Tibial artery (tissue), 4 donors: ENCODE measurements at places on chromosomes 4 and X.
A peak's percentile ranks its signal among the peaks of the same experiment; 100 is the strongest.

- H3K36me3 ChIP-seq = no peaks in the 10 kb centered on the region
- no peak for DNase-seq
- H3K27me3 ChIP-seq = peaks cover 57% of the 10 kb centered on the region
- H3K4me3 ChIP-seq = no peak overlapping the region
- H3K4me1 ChIP-seq = peaks cover 24% of the 10 kb centered on the region
- no peak overlapping the region for H3K27ac ChIP-seq
Measured at GRCh38 chr4:6200922-6201362, 593 bp upstream of the JAKMIP1 start.

- DNase-seq = no peak
- H3K27ac ChIP-seq = no peak overlapping the region
- H3K27me3 ChIP-seq = no peaks in the 10 kb centered on the region
- no peaks in the 10 kb centered on the region for H3K36me3 ChIP-seq
Measured at GRCh38 chrX:41759817-41760216, 35.8 kb downstream of the GPR82 start.

GRCh38 chr4:80243274-80244018, 23.0 kb upstream of the FGF5 start:
- no peak for DNase-seq
- no peaks in the 10 kb centered on the region for H3K4me1 ChIP-seq
- no peak overlapping the region for H3K4me3 ChIP-seq

DNA sequence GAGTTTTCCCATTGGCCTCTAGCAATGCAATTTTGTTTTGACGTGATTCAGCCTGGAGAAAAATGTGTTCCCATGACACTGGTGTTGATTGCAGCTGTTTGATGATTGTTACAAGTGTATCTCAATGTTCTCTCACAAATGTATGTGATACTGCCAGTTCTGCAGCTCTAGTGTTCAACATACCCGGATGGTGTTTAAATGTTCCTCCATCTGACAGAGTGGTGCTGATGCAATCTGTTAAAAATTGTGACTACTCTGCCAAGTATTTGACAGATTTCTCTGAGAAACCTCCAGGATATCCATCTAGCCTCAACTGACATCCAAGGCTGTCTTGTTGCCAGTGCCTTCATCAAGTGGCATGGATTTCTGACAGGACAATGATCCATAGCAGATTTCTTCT, 657.2 kb upstream of the DIAPH2 start:
- H3K4me1 ChIP-seq = no peaks in the 10 kb centered on the region
- H3K36me3 ChIP-seq = no peaks in the 10 kb centered on the region
- DNase-seq = peak; percentile 17
- no peak overlapping the region for H3K4me3 ChIP-seq

GRCh38 chr4:75995727-75996126, 5.0 kb upstream of the SDAD1 start:
- no peaks in the 10 kb centered on the region for H3K36me3 ChIP-seq
- no peaks in the 10 kb centered on the region for H3K27me3 ChIP-seq
- no peak overlapping the region for H3K27ac ChIP-seq

DNA sequence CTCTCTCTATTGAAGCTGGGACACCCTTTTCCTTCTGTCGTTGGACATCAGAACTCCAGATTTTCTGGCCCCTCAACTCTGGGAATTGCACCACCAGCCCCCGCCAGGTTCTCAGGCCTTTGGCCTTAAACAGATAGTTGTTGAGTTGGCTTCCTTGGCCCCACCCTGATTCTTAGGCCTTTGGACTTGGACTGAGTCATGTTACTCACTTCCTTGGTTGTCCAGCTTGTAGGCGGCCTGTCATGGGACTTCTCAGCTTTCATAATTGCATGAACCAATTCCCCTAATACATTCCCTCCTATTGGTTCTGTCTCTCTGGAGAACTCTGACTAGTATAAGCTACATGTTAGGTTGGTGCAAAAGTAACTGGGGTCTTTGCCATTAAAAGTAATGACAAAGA, 195.7 kb downstream of the GPAT3 start:
- no peak overlapping the region for H3K4me3 ChIP-seq
- H3K27me3 ChIP-seq = no peaks in the 10 kb centered on the region
- no peak overlapping the region for H3K27ac ChIP-seq
- H3K36me3 ChIP-seq = no peaks in the 10 kb centered on the region
- no peaks in the 10 kb centered on the region for H3K4me1 ChIP-seq

DNA sequence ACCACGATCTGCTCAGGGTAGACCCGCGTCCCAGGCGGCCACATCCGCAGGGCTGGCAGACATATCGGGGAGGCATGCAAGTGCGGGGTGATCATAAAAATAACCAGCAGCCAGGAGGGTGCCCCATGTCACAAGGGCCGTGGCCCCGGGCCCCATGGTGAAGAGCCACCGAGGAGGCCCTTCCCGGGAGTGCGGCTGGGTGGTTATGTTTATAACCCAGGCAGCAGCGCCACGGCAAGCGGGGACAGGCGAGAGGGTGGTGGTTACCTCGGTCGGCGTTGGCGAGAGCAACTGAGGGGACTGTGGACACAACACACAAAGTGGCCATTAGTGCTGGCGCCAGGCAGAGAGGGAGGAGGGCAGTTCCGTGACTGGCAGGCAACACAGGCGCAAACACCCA, 92.7 kb upstream of the AFAP1 start:
- no peak for DNase-seq
- no peaks in the 10 kb centered on the region for H3K27me3 ChIP-seq
- H3K27ac ChIP-seq = no peak overlapping the region

DNA sequence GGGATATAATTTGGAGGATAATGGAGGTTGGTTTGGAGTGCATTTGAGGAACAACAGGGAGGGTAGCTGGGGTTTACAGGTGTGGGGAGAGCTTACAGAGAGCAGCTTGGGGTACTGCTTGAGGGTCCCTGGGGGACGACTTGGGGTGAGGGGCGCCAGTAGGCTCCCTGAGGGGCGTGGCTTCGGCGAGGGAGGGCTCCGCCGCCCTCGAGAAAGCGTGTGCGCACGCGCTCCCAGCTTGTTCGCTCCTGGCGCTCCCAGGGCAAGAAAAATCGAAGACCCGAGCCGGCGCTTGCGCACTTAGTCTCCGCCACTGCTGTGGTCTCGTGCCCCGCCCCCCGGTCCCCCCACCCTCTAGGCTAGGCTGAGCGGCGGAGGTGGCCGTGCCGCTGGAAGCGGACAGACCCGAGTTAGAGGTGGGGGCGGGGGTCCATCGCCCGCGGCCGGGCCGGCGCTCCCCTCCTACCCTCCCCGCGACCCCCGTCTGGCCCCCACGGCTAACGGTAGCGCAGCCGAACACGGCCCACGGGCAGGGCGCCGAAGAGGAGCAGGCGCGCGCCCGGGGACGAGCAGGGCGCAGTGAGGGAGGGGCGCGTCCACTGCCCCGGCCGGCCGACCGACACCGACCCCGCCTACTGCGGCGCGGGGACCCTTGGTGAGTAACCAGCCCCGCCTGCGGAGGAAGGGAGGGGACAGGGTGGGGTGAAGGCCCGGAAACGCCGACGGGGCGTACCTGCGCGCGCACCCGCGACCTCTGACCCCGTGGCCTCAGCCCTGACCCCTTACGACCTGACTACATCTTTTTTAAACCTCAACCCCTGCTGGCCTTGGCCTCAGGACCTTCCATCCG, 5.4 kb upstream of the CCDC120 start:
- peak overlapping the region; percentile 94 for H3K27ac ChIP-seq
- no peak for DNase-seq
- peak overlapping the region; percentile 78 for H3K4me3 ChIP-seq

DNA sequence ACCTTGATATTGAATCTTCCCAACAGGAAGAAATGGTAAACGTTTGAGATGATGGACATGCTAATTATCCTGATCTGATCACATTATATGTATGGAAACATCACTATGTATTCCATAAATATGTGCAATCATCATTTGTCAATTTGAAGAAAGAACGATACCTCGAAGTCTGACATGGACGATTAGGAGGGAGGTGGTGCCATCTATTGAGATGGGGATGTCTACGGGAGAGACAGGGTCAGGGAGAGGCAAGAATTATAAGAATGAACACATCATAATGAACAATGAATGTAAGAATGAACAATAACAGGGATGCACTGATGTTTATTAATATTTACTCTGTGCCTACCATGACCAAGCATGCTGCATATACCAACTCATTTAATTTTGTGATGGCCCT, 93.7 kb upstream of the SOD3 start:
- H3K4me3 ChIP-seq = no peak overlapping the region

- no peaks in the 10 kb centered on the region for H3K4me1 ChIP-seq
- no peak for DNase-seq
- H3K36me3 ChIP-seq = no peaks in the 10 kb centered on the region
- peak overlapping the region; percentile 86 for H3K27ac ChIP-seq
- H3K27me3 ChIP-seq = no peaks in the 10 kb centered on the region
- peak overlapping the region; percentile 92 for H3K4me3 ChIP-seq
Measured at GRCh38 chr4:4541040-4541631, 712 bp downstream of the STX18 start.

GRCh38 chrX:67545036-67545821, 1.4 kb downstream of the AR start:
- no peaks in the 10 kb centered on the region for H3K4me1 ChIP-seq
- peak; percentile 21 for DNase-seq
- H3K27ac ChIP-seq = peak overlapping the region; percentile 84
- no peaks in the 10 kb centered on the region for H3K27me3 ChIP-seq
- peak overlapping the region; percentile 59 for H3K4me3 ChIP-seq
- H3K36me3 ChIP-seq = no peaks in the 10 kb centered on the region

GRCh38 chr4:41597494-41597893, 59.5 kb downstream of the LIMCH1 start:
- H3K4me3 ChIP-seq = no peak overlapping the region
- no peak for DNase-seq
- H3K36me3 ChIP-seq = no peaks in the 10 kb centered on the region
- H3K27ac ChIP-seq = no peak overlapping the region
- no peaks in the 10 kb centered on the region for H3K27me3 ChIP-seq

DNA sequence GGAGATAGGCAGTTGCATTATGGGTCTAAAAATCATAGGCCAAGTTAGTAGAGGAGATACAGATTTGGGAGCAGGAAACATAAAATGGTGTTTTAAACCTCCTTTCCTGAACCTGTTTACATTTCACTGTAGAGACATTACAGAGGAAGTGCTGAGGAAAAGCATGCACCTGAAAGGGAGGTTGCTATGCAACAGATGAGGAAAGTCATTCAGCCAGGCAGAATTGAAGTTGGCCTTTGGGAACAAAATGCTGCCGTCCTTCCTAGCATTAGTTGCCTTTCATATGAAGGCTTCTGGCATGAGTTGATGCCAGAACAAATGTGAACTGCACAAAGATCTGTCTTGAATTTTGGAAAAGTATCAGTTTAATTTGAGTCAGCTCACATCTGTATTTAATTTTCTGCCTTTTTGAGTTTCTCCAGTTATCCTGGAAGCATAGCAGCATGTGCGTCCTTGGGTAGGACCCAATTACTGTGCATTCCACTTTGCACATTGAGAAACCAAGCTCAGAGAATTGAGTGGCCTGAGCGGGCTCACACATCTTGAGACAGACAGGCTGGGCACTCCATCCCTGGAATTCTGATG, 38.2 kb downstream of the MAGED1 start:
- no peak for DNase-seq
- no peaks in the 10 kb centered on the region for H3K4me1 ChIP-seq
- H3K4me3 ChIP-seq = no peak overlapping the region
- H3K36me3 ChIP-seq = no peaks in the 10 kb centered on the region
- H3K27me3 ChIP-seq = no peaks in the 10 kb centered on the region

DNA sequence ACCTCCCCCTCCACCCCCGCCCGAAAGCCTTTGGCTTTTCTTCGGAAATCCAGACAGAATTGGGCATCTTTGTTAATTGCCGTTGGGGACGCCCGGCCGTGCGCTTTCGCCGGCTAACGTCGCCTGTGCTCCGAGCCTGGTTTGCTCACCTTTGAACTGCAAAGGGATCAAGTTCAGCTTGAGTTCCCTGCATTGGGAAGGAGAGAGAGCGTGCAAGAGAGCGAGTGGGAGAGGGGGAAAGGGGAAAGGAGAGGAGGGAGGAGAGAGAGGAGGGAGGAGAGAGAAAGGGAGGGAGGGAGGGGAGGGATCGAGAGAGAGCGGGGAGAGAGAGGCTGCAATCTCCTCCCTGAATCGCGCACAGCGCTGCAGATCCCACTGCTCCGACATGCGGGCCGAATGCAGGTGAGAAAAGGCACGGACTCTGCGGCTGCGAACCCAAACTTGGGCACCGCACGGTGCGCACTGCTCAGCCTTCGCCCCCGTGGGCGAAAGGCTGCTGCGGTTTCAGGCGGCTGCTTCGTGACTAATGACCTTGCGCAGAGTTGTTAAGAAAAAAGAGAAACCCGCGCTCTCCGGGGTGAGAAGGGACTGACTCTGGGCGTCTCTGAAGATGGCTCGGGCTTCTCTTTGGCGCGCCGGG, at the start of gene PCDH7:
TSS of gene PCDH7 (plus strand) at position 349 of the 640 bp plus-strand sequence. CDS start 1,054 bp downstream, outside the sequence.
- peak within 1 kb of the TSS; percentile 73 for H3K4me3 ChIP-seq
- H3K27ac ChIP-seq = peak within 1 kb of the TSS; percentile 81
- H3K4me1 ChIP-seq = peaks cover 23% of the 10 kb centered on the region
- H3K36me3 ChIP-seq = no peaks in the 10 kb centered on the region

- no peak overlapping the region for H3K27ac ChIP-seq
- no peaks in the 10 kb centered on the region for H3K27me3 ChIP-seq
- no peak for DNase-seq
- H3K4me3 ChIP-seq = no peak overlapping the region
Measured at GRCh38 chrX:101708163-101708562, 48.5 kb upstream of the ARMCX2 start.

DNA sequence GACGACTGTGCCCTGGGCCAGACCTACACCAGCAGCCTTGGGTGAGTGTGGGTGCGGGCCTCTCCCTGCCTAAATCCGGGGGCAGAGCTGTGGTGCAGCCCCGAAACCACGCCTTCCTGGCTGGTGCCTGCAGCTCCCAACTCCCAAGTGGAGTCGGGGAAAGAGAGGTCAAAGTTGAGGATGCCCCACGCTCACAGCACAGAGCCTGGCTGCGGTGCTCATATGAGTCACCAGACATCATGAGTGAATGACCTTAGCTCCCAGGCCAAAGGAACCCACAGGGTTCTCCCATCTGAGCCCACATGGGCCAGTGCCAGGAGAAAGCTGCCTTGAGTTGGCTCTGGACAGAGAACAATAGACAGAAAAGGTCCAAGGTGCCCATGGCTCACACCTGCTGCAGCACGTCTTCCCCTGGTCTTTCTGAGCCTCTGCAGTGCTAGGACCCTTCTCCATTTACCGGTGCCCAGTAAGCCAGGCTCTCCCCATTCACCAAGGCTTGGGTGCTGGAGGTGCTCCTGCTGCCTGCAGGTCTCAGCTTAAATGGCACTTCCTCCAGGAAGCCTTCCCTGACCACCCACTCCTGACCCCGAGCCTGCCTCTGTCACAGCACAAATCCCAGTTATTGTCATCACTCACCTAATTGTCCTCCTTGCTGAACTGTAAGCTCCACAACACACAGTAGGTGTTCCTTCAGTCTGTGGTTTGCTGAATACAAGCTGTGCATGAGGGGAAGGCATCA, 224.2 kb downstream of the AFAP1 start:
- H3K36me3 ChIP-seq = no peaks in the 10 kb centered on the region
- H3K27me3 ChIP-seq = no peaks in the 10 kb centered on the region
- no peak overlapping the region for H3K27ac ChIP-seq
- no peak for DNase-seq

DNA sequence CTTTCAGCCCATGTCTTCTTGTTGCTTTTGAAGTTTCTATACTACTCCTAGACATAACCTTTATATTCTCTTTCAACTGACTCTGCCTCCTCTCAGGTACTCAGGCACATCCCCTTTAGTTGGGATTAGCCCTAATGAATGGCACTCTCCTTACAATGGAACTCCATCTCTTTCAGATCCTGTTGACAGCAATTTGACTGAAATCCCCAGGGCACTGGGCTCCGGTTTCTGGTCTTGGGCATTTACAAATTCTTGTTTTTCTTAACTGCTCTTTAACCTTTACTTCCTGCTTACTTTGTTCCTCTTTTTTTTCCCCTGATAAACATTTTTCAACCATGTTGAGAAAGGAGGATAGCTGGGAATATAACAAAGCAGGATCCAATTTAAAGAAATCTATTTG, 68.9 kb downstream of the ENOX2 start:
- no peak for DNase-seq
- no peak overlapping the region for H3K4me3 ChIP-seq
- H3K36me3 ChIP-seq = no peaks in the 10 kb centered on the region
- no peaks in the 10 kb centered on the region for H3K27me3 ChIP-seq
